ENCODE measurements at places on chromosomes 1 and 21.

DNA sequence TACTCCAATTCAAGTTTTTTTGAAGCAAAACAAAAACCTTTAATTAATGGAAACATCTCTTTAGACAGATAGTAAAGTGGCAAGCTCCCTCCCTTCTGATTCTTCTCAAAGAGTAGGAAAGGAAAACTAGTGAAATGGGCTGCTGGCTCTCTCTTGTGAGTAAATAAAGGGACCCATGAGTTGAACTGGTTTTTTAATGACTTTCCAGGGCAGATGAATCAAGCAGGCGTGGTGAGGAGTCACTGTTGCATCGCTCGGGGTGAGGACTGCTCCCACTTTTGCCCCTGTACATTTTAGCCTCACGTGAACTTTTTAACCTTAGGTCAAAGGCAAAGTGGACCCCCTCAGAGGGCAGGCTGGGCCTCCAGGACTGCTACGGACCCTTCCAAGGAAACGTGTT lies 64.8 kb downstream of the ABCA4 start:
- DNase-seq: no peak

- no peak for DNase-seq
Observed at GRCh38 chr1:21277180-21277579, 13.1 kb downstream of the ECE1 start.

GRCh38 chr1:234592240-234592639 lies 17.7 kb downstream of the IRF2BP2 start:
- DNase-seq: no peak

DNA sequence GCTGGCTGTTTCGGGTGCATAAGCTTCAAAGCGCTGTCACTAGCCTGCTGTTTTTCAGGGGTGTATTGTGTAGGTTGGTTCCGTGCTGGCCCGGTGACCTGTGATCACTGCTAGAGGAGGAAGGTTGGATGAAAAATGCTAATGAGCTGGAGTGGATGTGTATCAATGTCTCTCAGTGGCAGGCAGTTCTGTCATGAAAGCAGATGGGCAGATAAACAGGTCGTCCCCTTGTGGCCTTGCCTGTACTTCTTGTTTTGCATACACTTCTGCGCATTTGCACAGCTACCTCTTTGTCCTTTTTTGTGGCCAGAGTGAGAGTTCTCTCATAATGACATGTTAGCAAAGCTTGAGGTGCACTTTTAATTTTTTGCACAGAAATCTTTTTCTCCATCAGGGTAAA lies 2.9 kb downstream of the SELENON start:
- no peak for DNase-seq

DNA sequence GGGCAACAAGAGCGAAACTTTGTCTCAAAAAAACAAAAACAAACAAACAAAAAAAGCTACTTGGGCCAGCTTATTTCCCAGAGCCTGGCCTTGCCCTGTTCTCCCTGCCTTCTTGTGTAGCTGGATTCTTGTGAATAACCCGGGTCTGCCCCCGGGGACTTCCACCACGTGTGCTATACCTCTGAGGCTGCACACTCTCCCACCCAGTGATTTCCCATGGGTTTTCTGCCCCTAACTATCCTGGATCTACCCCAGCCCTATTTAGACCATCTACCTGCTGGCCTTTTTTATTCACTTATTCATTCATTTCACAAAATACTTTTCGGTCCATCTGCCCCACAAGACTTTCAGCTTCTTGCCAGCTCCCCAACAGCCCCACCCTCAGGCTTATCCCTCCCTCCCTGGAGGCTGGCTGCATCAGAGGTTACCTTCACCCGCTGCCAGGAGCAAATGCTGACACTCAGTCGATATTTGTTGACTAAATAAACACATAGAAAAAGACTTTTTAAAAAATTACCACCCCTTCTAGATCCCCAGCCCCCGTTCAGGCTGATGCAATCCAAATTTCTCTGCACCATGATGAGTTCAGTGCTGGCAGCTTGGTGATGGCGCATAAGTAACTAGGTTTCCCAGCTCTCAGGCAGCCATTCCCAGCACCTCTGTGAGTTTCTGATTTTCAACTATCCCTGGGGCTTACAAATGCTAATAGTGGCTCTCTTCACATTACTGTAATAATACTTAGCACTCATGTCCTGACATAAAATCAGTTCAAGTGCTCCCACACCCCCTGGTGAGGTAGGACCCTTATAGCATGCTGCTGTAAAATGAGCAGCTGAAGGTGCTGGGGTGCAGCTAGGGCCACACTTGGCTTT lies 30.7 kb upstream of the TARBP1 start:
- DNase-seq: no peak

- DNase-seq: no peak
Observed at GRCh38 chr1:4500441-4500840, 154.0 kb upstream of the AJAP1 start.

DNA sequence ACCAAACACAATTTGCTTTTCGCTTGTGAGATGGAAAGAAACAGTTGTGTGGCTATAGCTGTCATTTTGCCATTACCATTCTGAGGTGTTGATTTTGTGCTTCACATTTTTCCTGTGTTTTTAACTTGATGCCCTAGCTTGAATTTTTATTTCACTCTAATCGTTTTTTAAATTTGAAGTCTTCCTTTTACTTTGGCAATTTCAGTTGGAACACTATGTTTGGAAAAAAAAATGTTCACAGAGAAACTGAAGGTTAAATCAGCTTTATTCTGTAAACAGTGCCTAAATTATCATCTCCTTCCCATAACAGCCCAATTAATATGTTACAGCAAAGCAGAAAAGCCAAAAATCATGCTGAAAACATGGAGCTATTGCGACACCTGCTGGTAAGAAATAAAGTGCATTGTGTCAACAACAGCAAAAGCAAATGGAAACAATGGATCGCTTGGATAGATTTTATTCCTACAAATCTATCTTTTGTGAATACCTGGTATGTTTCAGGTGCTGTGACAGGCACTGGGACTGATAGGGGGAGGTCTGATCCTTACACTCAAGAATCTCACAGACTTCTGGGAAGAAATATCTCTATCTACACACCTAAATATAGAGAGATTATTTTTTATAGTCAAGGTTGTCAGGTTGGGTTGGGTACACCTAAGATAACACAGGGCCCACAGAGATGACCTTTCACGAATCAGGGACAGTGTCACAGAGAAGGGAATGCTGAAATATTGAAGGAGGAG lies 16.2 kb upstream of the ERICH3 start:
- DNase-seq: peak; percentile 69

- no peak for DNase-seq
Observed at GRCh38 chr1:37094302-37094701, 60.0 kb upstream of the GRIK3 start.

DNA sequence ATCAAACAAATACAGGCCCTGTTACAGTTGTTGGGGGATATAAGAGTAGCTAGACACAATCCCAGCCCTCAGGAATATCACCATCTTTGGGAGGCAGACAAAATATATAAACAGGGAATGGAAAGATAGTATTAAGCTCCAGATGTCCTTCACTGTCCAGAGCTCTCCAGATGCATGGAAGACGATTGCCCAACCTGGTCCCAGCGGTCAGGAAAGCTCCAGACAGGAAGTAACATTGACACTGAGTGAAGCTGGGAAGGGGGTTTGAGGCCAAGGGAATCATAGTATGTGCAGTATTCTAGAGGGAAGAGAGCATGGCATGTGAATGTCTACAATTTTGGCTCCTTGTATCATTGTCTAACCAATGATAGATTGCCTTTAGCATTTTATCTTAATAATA lies 173.9 kb upstream of the HOOK1 start:
- no peak for DNase-seq

- no peak for DNase-seq
Observed at GRCh38 chr1:201508809-201509208, 1.9 kb upstream of the CSRP1 start.

DNA sequence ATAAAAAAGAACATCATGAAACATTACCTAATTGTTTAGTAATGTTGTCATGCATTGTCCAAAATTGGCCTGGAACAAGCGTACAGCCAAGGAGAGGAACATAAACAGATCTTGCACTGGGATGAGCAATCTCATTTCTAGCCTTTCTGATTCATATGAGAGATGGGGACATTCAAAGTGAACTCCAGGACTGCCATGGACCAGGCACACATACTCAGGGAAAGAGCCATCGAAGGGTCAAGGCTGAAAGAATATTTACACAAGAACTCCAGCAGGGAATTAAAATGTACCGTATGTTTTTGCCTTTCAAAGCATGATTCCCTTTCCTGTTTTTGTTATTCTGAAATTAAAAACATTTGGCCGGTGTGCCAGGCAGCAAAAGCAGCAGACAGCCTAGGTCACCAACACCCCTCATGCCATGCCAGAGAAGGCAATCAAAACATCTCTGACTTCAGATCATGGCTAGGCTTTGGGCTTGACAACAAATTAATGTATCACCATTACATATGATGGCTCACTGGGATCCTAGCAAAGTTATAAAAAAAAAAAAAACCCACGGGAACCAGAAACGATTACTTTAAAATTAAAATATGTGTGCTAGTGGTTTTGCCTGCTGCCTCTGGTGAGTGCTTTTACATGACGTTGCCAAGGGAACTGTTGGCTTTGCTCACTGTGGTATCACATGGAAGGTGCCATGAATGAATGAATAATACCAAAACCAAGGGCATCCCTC lies 159.8 kb downstream of the TGFBR3 start:
- DNase-seq: no peak

GRCh38 chr1:39154553-39155421 lies 49.7 kb upstream of the MACF1 start:
- peak; percentile 60 for DNase-seq

- DNase-seq: peak; percentile 35
Observed at GRCh38 chr1:211816586-211816985, 14.0 kb downstream of the LPGAT1 start.

DNA sequence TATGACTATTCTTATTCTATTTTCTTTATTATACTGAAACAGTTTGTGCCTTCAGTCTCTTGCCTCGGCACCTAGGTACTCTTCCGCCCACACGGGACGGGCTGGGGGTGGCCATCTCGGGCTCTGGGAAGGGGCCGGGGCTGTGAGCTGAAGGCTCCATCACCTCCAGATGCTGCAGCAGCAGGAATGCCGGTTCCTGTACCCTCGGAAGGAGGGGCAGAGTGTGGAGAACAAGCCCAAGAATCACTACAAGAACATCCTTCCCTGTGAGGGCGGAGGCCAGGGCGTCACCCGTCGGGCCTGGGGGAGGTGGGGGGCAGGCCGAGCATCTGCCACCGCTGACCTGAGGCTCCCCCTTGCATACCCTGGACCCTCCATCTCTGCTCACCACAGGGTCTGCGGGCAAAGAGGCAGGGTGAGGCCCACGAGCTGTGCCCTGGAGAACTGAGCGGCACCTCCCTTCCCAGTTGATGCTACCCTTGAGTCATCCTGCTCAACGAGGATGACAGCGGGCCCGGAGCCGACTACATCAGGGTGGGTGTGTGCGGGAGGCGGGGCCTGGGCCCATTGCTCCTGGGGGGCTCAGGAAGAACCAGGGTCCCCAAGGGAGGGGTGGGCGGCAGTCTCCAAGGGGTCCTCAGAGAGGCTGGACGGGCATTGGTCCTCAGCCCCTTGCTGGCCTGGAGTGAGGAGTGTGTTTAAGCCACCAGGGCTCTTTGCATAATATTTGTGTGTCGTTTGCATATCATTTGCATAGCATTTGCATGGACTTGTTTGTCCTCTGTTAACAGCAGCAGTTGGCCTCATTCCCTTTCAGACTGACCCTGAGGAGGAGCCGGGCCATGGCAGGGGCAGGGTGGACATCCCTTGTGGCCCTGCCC lies 7.5 kb downstream of the RNF223 start:
- DNase-seq: no peak

DNA sequence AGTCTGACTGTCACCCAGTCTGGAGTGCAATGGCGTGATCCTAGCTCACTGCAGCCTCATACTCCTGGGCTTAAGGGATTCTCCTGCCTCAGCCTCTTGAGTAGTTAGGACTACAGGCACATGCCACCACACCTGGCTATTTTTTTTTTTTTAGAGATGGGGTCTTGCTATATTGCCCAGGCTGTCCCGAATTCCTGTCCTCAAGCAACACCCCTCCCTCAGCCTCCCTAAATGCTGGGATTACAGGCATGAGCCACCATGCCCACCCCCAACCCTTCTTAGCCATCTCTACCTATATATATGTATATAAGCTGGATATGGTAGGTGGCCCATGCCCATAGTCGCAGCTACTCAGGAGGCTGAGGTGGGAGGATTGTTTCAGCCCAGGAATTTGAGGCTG lies 13.4 kb upstream of the SLC25A44 start:
- no peak for DNase-seq

- DNase-seq: no peak
Observed at GRCh38 chr1:154403261-154403943, 1.7 kb upstream of the IL6R start.

GRCh38 chr1:225923381-225923691 lies 714 bp downstream of the PYCR2 start:
- peak; percentile 31 for DNase-seq
